ENCODE measurements at places on chromosomes 16 and 17.

DNA sequence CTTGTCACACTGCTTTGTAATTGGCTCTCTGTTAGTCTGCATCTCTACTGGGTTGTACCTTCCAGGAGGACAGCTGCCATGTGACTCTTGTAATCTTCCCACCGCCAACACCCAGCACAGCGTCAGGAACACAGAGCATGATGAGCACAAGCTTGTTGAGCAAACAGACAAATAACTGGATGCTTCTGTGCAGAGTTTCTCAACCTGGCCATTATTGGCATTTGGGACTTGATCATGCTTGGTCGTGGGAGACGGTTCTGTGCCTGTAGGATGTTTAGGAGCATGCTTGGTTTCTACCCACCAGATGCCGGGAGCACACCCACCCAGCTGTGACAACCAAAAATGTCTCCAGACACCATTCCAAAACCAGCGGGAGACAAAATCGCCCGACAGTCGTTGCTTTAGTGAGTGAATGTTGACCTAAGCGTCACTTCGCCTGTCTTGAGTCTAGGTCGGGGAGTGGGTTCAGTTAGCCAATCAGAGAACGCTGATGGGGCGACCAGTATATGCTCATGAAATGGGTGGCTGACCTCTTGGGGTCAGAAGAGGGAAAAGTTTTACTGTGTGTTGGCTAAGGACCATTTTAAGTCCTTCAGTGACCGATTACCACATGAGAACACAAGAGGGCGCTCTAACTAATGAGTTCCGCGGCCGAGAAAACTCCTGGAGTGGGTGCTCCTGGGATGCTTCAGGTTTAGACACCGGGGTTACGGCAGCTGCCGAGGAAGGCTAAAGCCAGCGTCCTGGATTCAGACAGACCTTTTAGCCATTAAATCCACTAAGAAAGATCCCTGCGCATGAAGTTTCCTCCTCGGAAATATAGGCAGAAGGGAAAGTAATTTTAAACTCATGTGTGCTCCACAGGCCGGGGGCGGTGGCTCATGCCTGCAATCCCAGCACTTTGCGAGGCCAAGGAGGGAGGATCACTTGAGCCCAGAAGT lies 57.8 kb upstream of the TEX2 start:
- DNase-seq, result peak; percentile 70

- DNase-seq, result no peak
These were observed 471 bp downstream of the PARD6A start for GRCh38 chr16:67661101-67661761.

- no peak for DNase-seq
These were observed 8.4 kb downstream of the DLX3 start for GRCh38 chr17:49986396-49987289.

DNA sequence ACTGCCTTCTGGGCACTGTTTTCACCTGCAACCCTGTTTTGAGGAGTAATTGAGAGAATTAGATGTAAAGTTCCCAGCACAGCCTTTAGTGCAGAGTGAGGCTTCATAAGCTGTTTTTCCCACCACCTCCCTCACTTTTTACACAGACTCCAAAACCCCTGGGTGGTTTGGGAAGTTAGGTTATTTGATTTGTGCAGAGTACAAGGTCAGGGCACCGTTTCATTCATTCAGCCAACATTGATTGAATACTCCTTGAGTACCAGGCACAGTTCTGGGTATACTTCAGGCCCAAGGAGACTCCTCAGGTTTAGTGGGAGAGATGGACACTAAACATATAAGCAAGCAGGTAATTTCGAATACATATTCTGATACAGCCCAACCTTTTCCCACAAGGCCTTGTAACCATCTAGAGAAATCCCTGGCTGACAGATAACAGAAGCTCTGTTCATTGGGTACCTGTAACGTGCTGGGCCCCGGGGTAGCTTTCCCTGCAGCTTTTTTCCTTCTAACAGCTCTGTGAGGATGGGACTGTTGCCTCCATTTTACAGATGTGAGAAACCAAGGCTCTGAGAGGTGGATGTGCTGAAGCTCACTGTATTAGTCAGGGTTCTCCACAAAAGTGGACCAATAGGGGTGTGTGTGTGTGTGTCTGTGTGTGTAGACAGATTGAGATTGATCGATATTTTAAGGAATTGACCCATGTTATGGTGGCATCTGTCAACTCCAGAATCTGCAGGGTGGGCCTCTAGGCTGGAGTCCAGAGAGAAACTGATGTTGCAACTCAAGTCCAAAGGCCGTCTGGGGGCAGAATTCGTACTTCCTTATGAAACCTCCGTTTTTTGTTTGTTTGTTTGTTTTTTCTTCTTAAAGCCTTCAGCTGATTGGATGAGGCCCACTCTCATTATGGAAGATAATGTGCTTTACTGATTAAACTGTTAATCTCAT lies 234.7 kb downstream of the SNX29 start:
- no peak for DNase-seq

GRCh38 chr17:81237591-81238489 lies 1.0 kb downstream of the TEPSIN start:
- no peak for DNase-seq

DNA sequence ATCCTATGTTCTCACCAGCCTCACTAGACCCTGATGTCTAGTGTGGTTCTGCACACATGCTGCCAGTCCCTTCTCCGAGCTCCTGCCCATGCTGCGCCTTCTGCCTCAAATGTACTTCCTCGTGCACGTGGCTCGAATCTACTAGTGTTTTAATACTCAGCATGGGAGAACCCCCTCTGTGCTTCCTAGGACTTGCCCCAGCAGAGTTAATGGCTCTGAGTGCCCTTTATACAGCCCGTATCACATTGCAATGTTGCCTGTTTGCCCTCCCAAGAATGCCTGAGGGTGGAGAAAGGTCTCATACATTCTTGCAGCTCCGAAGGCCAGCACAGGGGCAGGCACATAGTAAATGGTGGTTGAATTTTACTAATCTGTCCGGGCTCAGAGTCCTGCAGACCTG lies 190.8 kb upstream of the NLRP1 start:
- no peak for DNase-seq

GRCh38 chr17:62862251-62862650 lies 54.1 kb upstream of the MARCHF10 start:
- DNase-seq, result no peak
